Activated T-helper 17 cell treated with anti-CD3 and anti-CD28 coated beads, Interleukin-2, amount 50 U/mL, for 72 hours (primary cell): ENCODE measurements at places on chromosomes 6 and 20.

DNA sequence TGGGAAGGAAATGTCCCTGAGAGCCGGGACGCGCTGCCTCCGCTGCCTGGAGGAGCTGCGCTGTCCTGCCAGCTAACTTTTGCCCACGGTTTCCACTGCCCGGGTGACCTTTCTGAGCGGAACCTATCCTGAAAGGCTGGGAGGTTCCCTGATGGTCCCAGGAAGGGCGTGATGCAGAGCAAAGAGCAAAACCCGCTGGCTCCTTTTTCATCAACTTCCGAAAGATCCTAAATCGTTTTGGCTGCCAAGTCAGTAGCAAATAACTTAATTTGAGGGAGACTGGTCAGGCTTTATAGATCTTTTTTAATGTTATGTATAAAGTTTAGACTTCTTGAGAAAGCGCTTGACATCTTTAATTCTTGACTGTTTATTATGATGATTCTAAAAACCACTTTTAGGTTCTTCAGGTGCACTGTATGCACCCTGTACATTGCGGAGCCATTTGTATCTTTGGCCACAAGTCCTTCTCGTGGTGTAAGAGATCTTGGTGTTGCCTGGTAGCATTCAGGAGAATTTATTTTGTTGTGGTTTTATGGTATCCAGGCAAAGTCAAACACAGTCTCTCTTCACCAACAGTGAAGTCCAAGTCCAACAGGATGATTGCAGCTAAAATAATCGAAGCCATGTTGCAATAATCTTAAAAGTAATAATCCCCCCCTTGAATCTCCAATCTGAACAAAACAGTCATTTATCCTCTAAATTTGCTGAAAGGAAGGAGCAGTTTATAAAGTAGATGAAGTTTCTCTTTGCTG, at the start of gene SYNE1:
SYNE1 (minus strand) TSS at position 67 of the 752 bp plus-strand sequence. CDS start 9,031 bp downstream, outside the sequence.
- peaks cover 5% of the 10 kb centered on the region for H3K4me1 ChIP-seq
- ATAC-seq, result no peak
- H3K27me3 ChIP-seq, result peaks cover 34% of the 10 kb centered on the region
- H3K4me3 ChIP-seq, result peak within 1 kb of the TSS; percentile 40
- no peak within 1 kb of the TSS for H3K27ac ChIP-seq

GRCh38 chr6:155418017-155418761, 37.5 kb downstream of the NOX3 start:
- no peaks in the 10 kb centered on the region for H3K36me3 ChIP-seq
- H3K27me3 ChIP-seq, result no peaks in the 10 kb centered on the region
- H3K27ac ChIP-seq, result peak overlapping the region; percentile 98
- H3K4me1 ChIP-seq, result peaks cover 37% of the 10 kb centered on the region
- peak overlapping the region; percentile 81 for H3K4me3 ChIP-seq

GRCh38 chr6:9977411-9977810, 437.5 kb downstream of the TFAP2A start:
- no peaks in the 10 kb centered on the region for H3K27me3 ChIP-seq
- H3K4me3 ChIP-seq, result no peak overlapping the region
- no peak overlapping the region for H3K27ac ChIP-seq
- no peaks in the 10 kb centered on the region for H3K36me3 ChIP-seq

DNA sequence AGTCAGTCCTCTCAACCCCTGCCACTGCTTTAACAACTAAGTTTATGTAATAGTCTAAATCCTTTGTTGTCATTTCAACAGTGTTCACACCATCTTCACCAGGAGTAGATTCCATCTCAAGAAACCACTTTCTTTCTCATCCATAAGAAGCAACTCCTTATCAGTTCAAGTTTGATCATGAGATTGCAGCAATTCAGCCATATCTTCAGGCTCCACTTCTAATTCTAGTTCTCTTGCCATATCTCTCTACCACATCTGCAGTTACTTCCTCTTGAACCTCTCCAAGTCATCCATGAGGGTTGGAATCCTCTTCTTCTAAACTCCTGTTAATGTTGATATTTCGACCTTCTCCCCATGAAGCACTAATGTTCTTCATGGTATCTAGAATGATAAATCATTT, 57.9 kb upstream of the FOXO3 start:
- H3K4me3 ChIP-seq, result no peak overlapping the region
- no peak for ATAC-seq
- H3K27me3 ChIP-seq, result no peaks in the 10 kb centered on the region
- no peak overlapping the region for H3K27ac ChIP-seq
- no peaks in the 10 kb centered on the region for H3K4me1 ChIP-seq

DNA sequence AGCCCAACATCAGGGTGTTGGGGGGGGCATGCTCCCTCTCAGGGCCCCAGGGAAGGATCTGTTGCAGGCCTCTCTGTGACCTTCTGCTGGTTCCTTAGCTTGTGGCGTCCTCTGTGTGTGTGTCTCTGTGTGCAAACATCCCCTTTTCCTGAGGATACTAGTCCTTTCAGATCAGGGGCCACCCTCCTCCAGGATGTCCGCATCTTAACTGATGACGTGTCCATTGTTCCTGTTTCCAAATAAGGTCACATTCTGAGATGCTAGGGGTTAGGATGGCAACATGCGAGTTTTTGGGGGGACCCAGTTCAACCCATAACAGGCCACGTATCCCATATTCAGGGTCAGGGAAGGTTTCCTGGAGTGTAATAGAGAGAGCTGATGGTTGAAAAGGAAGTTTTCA, 40.9 kb downstream of the GMPR start:
- no peak for ATAC-seq
- peaks cover 5% of the 10 kb centered on the region for H3K27me3 ChIP-seq
- no peak overlapping the region for H3K4me3 ChIP-seq
- H3K36me3 ChIP-seq, result no peaks in the 10 kb centered on the region
- H3K27ac ChIP-seq, result no peak overlapping the region

- ATAC-seq, result no peak
- H3K27me3 ChIP-seq, result peaks cover 7% of the 10 kb centered on the region
- H3K4me1 ChIP-seq, result no peaks in the 10 kb centered on the region
- no peak overlapping the region for H3K4me3 ChIP-seq
- H3K36me3 ChIP-seq, result no peaks in the 10 kb centered on the region
Measured at GRCh38 chr6:63537201-63537958, 34.9 kb upstream of the LOC128125822 start.

GRCh38 chr20:17442588-17442987, 88.6 kb downstream of the BFSP1 start:
- H3K27me3 ChIP-seq, result peaks cover 23% of the 10 kb centered on the region
- no peak for ATAC-seq
- no peak overlapping the region for H3K4me3 ChIP-seq
- H3K36me3 ChIP-seq, result no peaks in the 10 kb centered on the region
- no peaks in the 10 kb centered on the region for H3K4me1 ChIP-seq

- H3K4me1 ChIP-seq, result no peaks in the 10 kb centered on the region
- peaks cover 40% of the 10 kb centered on the region for H3K27me3 ChIP-seq
Measured at GRCh38 chr6:165663377-165663735, 315 bp upstream of the PDE10A start.

DNA sequence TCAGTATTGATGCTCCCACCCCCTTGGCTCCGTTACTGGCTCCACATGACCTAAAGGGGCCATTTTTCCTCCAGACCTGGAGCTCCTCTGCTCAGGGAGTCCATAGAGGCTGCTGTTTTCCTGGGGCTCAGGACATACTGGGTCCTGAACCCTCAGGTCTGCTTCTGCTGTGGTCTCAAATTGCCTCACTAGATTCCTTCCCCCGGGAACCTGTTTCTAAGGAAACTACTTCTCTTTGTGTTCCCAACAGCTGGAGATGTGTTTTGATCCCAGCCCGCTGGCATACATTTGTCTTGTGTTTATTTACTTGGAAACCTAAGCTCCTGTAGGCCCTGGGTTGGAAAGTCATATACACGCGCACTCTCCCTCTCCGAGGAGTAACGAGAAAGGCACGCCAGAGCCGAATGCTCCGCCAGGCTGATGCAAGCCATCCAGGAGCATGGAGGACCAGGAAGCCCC, 222.8 kb downstream of the UST start:
- no peaks in the 10 kb centered on the region for H3K27me3 ChIP-seq
- H3K36me3 ChIP-seq, result no peaks in the 10 kb centered on the region
- H3K27ac ChIP-seq, result no peak overlapping the region
- no peaks in the 10 kb centered on the region for H3K4me1 ChIP-seq
- no peak overlapping the region for H3K4me3 ChIP-seq

GRCh38 chr6:72421387-72421786, 200.5 kb upstream of the KCNQ5 start:
- no peak overlapping the region for H3K27ac ChIP-seq
- no peak overlapping the region for H3K4me3 ChIP-seq
- no peaks in the 10 kb centered on the region for H3K4me1 ChIP-seq
- H3K27me3 ChIP-seq, result peaks cover 20% of the 10 kb centered on the region
- ATAC-seq, result no peak
- no peaks in the 10 kb centered on the region for H3K36me3 ChIP-seq

DNA sequence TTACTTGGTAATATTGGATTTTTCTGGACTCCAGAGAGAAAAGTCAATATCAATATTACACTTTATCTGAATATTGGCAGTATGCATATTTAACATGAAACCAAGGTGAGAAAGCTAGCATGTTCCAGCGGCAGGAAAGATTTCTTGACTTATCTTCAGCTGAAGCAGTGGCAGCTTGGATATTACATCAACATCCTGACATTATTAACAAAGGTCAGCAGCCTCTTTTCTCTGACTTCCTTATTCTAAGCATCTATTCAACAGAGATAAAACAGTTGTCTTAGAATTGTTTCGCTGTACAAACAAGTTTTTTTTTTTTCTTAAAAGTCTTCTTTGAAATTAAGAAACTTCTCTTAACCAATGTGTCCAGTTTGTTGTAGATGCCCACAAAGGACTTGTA, 11.8 kb downstream of the DCBLD1 start:
- H3K36me3 ChIP-seq, result no peaks in the 10 kb centered on the region
- H3K27ac ChIP-seq, result no peak overlapping the region
- no peak overlapping the region for H3K4me3 ChIP-seq
- H3K4me1 ChIP-seq, result peaks cover 5% of the 10 kb centered on the region

- no peaks in the 10 kb centered on the region for H3K36me3 ChIP-seq
- no peaks in the 10 kb centered on the region for H3K27me3 ChIP-seq
Measured at GRCh38 chr6:131893198-131893597, 58.0 kb downstream of the CCN2 start.

DNA sequence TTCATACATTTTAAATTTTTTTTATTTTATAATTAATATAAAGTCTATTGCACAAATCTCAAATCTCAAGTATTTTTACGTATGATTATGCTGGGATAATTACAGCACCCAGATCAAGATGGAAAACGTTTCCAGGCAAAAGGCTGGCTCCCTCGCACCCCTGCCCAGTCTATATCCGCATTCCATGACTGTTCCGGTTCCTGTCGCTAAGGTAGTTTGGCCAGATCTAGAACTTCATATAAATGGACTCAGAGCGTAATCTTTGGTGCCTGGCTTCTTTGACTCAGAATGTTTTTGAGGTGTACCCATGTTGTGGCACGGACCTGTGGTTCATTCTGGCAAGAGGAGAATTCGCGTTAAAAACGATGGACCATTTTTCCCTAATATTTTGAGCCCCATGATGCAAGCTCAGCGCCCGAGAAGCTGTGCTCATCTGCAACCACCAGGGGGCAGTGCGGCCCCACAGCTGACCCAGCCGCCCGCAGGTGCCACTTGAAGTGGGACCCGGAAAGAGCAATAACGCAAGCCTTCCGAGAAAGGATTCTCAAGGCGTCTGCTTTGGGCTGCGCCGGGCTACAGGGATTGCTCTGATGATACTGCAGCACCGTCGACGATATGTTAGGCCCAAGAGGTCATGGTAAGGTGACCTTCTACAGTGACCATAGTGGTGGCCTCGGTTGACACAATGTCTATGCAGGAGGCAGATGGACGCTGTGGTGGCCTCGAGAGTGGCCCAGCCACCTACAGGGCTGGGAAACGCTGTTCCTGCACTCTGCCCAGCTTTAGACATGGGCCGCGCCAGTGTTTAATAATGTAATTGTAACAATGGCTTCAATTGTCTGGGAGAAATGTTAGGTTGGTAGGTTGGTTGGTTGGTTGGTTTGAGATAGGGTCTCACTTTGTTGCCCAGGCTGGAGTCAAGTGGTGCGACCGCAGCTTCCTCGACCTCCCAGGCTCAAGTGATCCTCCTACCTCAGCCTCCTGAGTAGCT, 160.1 kb downstream of the ZMYND8 start:
- H3K4me1 ChIP-seq, result peaks cover 10% of the 10 kb centered on the region
- H3K27me3 ChIP-seq, result peaks cover 3% of the 10 kb centered on the region
- H3K36me3 ChIP-seq, result no peaks in the 10 kb centered on the region
- peak overlapping the region; percentile 65 for H3K27ac ChIP-seq
- peak; percentile 23 for ATAC-seq

- no peak overlapping the region for H3K27ac ChIP-seq
- peaks cover 9% of the 10 kb centered on the region for H3K27me3 ChIP-seq
- no peaks in the 10 kb centered on the region for H3K4me1 ChIP-seq
Measured at GRCh38 chr6:39020136-39020535, 28.4 kb upstream of the GLP1R start.

GRCh38 chr6:114987281-114987680, 644.5 kb upstream of the HS3ST5 start:
- H3K4me1 ChIP-seq, result peaks cover 5% of the 10 kb centered on the region
- H3K36me3 ChIP-seq, result no peaks in the 10 kb centered on the region
- H3K4me3 ChIP-seq, result no peak overlapping the region

GRCh38 chr20:47148059-47148458, 208.4 kb downstream of the ZMYND8 start:
- peaks cover 32% of the 10 kb centered on the region for H3K27me3 ChIP-seq
- no peak for ATAC-seq
- no peaks in the 10 kb centered on the region for H3K4me1 ChIP-seq
- no peaks in the 10 kb centered on the region for H3K36me3 ChIP-seq
- no peak overlapping the region for H3K4me3 ChIP-seq

DNA sequence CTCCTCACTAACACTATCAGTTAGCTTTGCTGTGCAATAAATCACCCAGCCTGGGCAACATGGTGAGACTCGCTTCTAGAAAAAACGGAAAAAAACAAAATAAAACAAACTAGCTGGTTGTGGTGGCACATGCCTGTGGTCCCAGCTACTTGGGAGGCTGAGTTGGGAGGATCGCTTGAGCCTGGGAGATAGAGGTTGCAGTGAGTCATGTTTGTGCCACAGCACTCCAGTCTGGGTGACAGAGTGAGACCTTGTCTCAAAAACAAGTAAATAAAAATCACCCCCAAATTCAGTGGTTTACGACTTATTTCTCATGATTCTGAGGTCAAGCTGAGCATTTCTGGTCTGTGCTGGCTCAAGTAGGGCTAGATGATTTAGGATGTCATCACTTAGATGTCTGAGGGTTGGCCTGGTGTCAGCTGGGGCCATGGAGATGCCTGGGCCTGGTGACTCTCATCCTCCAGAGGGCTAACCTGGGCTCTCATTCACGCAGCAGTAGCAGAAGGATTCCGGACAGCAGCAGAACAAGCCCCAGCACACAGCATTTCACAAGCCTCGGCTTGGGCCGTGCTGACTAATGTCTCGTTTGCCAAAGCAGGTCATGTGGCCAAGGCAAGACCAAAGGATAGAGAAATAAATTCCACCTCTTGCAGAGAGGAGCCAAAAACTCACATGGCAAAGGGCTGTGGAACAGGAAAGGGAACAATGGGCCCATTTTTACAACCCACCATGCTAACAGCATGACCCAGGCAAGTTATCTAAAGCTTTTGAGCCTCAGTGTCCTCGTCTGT, 32.5 kb downstream of the MGME1 start:
- no peak overlapping the region for H3K27ac ChIP-seq
- H3K4me3 ChIP-seq, result no peak overlapping the region
- H3K36me3 ChIP-seq, result no peaks in the 10 kb centered on the region
- no peak for ATAC-seq
